Activated CD4-positive, alpha-beta memory T cell treated with anti-CD3 and anti-CD28 coated beads for 36 hours (primary cell): ENCODE measurements at places on chromosomes 11 and 22.

- no peak for DNase-seq
Measured at GRCh38 chr11:35066030-35066429, 72.9 kb upstream of the CD44 start.

DNA sequence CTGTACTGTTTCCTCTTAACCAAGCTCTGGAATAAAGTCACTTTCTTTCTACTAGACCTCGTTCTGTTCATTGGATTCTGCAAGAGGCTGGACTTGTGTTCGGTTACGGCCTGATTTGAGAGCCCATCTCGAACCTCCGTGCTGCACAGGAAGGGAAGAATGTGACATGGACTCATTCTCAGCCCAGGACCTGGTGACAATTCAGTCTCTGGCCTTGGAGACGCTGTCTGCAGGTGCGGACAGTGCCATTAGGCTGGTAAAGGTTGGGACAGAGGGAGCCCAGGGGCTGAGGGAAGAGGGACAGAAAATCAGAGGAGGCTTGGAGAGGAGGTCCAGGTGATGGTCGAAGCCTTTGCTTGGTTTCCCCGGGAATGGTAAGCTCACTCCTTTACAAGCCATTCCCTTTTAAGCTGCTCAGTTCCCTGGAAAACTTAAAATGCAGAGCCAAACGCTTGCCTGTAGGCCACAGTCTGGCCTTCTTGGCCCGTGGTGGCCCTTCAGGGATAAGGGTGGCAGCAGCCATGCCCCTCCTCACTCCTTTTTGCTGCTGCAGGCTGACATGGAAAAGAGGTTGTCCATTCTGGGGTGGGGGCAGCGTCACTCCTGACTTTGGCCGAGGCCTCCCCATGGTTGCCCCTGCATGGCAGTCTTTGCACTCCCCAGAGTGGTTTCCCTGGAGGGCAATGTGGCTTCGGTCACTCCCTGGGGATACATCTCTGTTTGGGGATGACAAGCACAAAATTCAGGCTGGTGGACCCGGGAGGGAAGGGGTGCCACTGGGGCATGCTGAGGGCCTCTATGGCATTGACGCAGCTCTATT is 52.3 kb downstream of the SHISAL1 start:
- DNase-seq = no peak

- no peak for DNase-seq
Measured at GRCh38 chr11:2434506-2435255, 9.6 kb downstream of the TRPM5 start.

- no peak for DNase-seq
Measured at GRCh38 chr11:88359541-88359940, 22.0 kb upstream of the CTSC start.

GRCh38 chr22:42792909-42793847 is 63.9 kb downstream of the ARFGAP3 start:
- no peak for DNase-seq
